ENCODE measurements at places on chromosomes 3 and 15.

- DNase-seq = no peak
These were observed 643.1 kb downstream of the MECOM start for GRCh38 chr3:169020371-169020770.

DNA sequence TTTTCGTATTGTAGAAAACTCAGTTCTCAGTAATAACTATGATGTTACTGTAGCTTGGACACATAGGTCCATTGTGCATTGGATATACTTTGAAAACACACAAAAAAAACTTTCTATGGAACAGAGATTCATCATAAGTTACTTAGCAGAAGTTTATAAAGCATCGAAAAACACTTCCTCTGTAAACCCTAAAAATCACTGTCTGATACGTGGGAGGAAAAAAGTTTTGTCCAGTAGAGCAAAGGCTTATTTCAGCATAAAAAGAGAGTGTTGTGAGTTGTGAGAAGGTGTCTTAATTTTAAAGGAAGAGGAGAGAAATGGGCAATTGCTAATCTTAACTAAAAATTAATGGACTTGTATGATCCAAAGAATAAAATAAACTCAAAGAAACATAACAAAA lies 64.8 kb downstream of the OSTN start:
- DNase-seq = no peak

GRCh38 chr3:62817678-62818077 lies 57.5 kb downstream of the CADPS start:
- DNase-seq = no peak

DNA sequence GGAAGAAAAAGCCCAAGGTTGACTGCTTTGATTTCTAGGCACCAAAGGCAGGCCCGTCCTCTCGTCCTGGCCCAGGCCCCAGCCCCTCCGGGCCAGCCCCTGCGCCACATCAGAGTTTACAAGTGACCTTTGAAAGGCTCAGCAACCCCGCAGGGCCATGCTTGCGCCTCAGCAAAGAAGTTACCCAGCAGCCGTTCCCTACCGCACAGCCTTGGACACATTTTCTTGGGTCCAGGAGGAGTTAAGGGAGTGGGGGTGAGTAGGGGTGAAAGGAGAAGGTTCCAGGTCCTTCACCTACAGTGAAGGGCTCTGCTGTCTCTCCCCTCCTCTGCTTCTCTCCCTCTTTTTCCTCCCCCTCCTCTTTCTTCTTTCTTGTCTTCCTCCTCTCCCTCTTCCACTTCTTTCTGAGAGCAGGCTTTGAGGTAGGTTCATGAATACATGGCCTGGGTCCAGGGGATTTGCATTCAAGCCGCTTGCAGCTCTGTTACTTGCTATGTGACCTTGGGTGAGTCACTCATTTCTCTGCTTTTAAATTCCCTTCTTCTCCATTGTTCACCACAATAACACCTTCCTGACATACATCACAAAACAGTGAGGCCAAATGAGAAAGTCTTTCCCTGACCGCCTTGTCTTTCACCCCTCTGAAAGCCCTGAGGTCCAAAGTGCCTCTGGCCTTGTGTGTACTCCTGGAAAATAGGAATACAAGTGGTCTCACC lies 223.3 kb upstream of the TPRG1 start:
- DNase-seq = no peak

DNA sequence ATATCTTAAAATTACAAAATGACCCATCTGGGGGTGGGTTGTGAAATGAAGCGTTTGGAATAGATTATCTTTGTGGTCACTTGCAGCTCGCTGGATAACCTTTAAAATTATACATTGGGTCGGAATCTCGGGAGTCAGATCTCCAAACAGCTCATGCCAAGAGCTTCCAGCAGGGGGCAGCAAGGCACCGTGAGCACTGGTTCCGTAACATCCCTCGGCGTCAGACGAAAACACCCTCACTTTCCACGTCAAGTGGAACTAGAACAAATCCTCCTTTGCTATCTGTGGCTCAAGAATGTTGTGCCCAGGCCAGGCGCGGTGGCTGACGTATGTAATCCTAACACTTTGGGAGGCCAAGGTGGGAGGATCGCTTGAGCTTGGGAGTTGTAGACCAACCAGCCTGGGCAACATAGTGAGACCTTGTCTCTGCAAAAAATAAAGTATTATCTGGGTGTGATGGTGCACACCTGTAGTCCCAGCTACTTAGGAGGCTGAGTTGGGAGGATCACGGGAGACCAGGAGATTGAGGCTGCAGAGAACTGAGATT lies 31.1 kb downstream of the UMPS start:
- peak; percentile 28 for DNase-seq

DNA sequence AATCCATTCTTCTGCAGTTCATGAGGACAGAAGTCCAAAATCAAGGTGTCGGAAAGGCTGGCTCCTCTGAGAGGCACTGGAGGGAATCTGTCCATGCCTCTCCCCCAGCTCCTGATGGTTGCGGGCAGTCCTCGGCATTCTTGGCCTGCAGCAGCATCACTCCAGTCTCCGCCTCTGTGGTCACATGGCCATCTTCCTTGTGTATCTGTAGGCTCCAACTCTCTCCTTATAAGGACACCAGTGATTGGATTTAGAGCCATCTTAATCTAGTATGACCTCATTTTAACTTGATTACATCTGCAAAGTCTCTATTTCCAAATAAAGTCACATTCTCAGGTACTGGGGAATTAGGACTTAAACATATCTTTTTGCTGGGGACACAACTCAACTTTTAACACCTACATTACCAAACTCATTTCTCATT lies 56.0 kb upstream of the FLNB start:
- DNase-seq = peak; percentile 28
